ENCODE measurements at places on chromosomes 6 and 20.
A peak's percentile ranks its signal among the peaks of the same experiment; 100 is the strongest.

DNA sequence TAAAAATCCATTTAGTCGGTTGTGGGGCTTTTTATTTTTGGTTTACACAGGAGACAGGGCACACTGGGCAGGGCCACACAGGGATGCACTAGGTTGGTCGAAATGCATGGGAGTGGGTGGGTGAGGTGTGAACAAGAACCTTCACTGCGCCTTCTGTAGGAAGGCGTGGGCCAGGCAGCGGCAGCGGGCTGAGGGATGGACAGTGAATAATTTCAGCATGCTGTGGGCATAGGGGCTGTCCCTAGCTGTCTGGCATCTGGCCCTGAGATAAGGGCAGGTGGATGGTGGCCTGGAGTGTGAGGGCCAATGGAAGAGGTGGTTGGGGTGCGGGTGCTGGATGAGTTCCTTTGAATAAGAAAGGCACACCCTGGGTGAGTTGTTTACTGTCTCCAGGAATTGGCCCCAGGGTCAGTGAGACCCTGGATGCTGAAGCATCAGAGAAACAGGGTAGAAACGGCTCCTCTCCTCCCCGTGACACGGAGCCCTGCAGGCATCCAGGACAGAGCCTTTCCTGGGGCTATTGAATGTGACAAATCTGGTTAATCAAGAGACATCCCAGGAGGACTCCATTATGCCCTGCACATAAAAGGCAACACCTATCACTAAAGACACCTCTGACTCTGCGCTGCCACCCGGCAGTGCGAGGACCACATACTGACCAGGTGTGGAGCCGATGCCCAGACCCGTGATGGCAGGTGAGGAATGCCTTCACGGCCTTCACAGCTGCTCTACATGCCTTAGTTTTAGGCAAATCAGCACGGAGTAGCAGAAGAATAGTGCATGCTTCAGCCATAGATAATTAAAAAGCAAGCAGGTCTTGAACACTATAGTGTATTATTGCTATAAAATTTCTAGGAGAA lies 123.0 kb upstream of the SNX9 start:
- DNase-seq, result no peak

DNA sequence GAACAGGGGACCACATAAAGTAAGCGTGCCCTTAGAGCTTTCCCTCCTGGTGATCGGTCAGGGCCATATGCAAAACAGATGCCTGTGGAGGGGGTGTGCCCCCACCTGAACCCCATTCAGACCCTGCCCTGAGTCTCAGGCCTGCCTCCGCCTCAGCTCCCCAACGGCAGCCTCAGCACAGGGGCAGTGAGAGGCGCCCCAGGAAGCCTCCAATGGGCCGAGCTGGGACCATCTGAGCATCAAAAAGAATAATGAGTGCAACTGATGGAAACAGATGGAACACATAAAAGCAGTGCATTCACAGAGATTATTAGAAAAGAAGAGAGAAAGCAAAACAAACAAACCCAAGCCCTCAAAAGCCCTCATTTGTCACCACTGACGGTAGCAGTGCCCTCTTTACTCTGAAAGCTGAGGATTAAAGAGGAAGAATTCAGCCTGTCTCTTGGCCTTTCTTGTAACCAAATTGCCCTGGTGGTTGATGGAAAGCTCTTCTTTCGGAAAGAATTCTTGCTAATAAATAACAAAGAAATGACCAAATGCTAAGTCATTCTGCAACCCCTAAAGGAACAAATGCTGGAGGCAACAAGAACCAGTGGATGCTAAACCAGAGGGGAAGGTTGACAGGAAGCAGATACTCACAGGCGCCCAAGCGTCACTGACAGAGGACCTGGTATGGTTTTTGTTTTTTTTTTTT lies 6.8 kb downstream of the ADISSP start:
- DNase-seq, result no peak

GRCh38 chr6:166591026-166591425 lies 4.5 kb upstream of the RAMACL start:
- no peak for DNase-seq

- no peak for DNase-seq
These were observed 24.2 kb downstream of the POFUT1 start for GRCh38 chr20:32231847-32232246.

DNA sequence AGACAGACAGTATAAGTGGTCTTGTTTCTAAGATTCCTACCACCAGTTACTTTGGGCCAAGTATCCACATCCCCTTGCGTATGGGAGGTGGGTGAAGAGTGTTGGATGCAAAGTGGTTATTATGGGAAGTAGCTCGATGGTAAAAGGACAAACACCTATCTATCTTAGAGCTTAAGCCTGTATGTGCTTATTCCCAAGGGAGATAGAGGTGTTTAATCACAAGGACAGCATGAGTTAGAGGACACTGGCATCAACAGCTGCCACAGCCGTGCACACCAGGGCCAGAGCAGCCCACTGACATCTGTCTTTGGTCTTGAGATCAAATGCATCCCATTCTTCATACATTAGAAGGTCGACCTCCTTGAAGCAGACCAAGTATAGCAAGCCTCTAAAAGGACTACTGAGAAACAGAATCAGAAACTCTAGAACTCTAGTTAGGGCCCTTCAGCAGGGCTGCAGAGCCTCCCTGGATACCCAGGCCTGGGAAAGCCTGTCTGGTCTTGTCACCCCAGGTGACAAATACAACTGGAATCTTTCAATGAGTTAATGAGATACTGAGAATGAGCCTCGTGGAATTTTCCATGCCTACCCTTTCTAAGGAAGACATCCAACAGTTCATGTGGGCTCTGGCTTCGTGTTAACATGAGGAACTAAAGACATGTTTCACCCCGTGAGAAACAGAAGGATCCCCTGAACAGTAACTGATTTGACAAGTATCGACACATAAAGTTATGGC lies 28.7 kb downstream of the TXNDC5 start:
- DNase-seq, result no peak

- DNase-seq, result no peak
These were observed 140.8 kb downstream of the ALDH8A1 start for GRCh38 chr6:134809130-134809529.

GRCh38 chr20:54469293-54469692 lies 6.1 kb upstream of the DOK5 start:
- DNase-seq, result no peak

GRCh38 chr6:13331516-13332348 lies 3.4 kb upstream of the TBC1D7 start:
- no peak for DNase-seq

DNA sequence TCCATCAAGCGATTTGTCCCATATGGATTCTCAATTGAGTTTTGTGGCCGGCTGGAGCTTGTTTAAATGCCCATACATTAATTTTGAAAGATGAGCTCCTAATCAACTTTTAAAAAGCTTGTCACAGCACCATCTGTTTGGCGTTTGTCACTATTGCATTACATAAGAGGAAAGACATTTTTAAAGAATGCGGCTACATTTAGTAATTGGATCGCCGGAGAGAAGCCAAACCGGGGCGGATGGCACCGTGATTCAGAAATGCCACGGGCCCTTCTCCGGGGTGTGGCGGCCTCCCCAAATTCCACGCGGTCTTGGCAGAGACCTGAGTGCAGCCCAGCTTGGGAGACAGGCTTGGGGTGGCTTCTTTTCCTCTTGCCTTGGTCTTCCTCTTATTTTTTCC lies 67.7 kb upstream of the ZNFX1 start:
- peak; percentile 23 for DNase-seq

- DNase-seq, result no peak
These were observed 403.6 kb downstream of the PLCB1 start for GRCh38 chr20:8535403-8536261.

DNA sequence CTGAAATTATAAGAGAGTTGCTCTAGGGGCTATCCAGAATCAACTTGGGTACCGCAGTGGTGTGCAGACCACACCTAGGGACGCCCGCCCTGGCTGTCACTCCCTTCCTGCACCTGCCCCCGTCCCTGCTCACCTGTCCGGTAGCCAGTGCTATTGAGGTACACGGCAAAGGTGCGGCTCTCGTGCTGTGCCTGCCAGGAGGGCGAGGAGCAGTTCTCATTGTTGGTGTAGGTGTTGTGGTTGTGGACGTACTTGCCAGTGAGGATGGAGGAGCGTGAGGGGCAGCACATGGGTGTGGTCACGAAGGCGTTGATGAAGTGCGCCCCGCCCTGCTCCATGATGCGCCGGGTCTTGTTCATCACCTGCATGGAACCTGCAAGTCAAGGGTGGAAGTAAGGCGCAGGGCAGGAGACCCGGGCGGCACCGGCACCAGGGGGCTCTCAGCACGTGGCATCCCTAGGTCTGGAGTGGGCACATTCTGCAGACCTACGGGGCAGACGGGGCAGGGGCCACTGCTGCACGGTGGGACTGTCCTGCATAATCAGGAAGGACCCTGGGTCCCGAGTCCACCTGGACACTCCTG lies 48.6 kb downstream of the SULF2 start:
- DNase-seq, result no peak

GRCh38 chr6:150202934-150203333 lies 60.1 kb downstream of the PPP1R14C start:
- no peak for DNase-seq

DNA sequence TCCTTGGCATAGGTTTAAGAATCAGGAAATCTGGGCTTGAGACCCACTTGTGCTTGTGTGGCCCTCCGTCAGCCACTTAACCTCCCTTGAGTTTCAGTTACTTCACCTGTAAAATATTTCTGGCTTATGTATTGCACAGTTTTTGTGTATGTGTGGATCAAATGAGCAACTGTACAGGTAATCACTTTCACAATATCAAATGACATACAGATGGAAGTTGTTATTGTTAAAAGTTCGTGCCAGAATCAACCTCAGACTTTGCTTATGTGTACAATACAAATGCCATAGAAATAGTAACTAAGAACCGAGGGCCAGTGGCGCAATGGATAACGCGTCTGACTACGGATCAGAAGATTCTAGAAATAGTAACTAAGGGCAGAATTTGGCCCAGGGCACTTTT lies 65.6 kb upstream of the KIF13A start:
- peak; percentile 33 for DNase-seq

All from stromal cell of bone marrow (primary cell).